NCI-H82 (cell line): ENCODE measurements at places on chromosomes 16 and 17.

- DNase-seq = no peak
These were observed 3.0 kb downstream of the TBKBP1 start for GRCh38 chr17:47696717-47697642.

- DNase-seq = no peak
These were observed 174.1 kb downstream of the RGS9 start for GRCh38 chr17:65311261-65311660.

GRCh38 chr16:57133031-57133430 is 40.6 kb downstream of the CPNE2 start:
- no peak for DNase-seq

- DNase-seq = no peak
These were observed 97.1 kb downstream of the TMEM100 start for GRCh38 chr17:55625521-55625920.
